Stomach (tissue), 19 donors: ENCODE measurements at places on chromosomes 2 and 18. TPM values are rescaled to one million over a fixed set of nuclear protein-coding genes. Genes with fewer than 3 reads are reported as not detected.

CKAP2L gene
- total RNA-seq: 2.0 TPM

LCT gene
- total RNA-seq: not detected

CNDP1 gene
- total RNA-seq: not detected

NYAP2 gene
- not detected for total RNA-seq

EVA1A gene
- not detected for total RNA-seq

DNA sequence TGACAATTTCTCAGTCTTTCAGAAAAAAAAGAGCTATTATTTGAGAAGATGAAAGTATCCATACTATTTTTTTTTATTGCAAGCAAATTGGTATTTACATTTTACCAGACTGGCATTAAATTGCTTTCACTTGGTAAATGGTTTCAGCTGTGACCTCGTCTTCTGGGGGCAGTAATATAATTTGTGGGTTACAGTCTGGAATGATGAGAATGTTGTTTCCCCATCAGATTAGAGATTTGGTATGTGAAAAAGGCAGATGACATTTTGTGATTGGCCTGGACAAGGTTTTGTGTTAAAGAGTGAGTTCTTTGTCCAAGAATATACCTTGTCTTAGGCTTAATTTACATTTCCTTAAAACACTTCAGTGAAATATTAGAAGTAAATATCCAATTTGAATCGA is 390.1 kb upstream of the ST6GAL2 start:
- DNase-seq: no peak

GRCh38 chr2:21431078-21431477 is 307.3 kb downstream of the TDRD15 start:
- DNase-seq: no peak

GRCh38 chr2:194706179-194706578 is 950.8 kb upstream of the SLC39A10 start:
- no peak for DNase-seq

GRCh38 chr2:42693688-42694479 is 70.1 kb downstream of the OXER1 start:
- DNase-seq: no peak

- DNase-seq: peak; percentile 72
These were observed 69.5 kb downstream of the ANTXR1 start for GRCh38 chr2:69082430-69082997.

DNA sequence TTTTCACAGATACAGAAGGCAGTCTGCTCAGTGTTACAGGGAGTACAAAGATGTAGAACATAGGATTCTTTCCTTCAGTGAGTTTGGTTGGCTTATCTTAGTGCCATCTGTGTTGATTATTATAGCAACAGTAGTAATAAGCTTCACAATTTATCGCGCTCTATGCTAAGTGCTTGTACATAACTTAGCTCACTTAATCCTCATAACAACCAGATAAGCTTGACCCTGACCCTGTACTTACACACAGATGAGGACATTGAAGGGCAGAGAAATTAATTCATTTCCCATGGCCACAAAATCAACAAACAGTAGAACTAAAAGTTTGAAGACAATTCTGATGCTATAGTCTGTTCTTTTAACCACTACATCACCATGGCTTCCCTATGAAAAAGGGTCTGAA is 121.8 kb downstream of the SPHKAP start:
- DNase-seq: no peak
